ENCODE measurements at places on chromosomes 11 and 22.
A peak's percentile ranks its signal among the peaks of the same experiment; 100 is the strongest.

DNA sequence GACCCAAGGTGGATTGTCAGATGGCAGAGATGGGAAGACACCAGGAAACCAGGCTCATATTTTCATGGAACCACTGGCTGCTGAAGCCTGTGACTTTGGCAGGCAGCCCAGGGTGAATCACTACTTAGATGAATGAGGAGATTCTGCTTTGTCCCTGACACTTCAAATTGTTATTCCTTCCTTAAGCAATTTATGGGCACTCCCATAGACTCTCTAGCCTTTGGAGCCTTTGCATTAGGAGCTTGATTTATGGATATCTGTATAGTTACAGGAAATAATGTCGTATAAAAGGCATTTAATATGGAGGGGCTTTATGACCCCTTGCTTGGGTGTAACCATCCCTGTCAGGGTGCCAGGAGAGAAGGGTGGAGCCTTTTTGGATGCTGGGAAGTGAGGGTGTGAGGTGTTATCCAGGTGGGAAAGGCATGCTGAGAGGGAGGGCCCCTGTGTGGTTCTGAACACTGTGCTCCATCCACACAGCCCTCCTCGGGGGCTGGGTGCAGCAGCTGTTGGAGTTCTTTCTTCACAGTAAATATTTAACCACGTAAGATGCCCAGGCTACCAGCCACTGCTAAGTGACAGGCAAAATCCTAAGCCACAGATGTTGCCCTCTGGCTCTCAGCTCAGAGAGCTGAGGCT is 35.3 kb downstream of the IL18 start:
- no peak for DNase-seq

- no peak for DNase-seq
Measured at GRCh38 chr11:96001037-96001436, 77.1 kb upstream of the MTMR2 start.

- DNase-seq, result no peak
Measured at GRCh38 chr11:12865863-12866595, 143.1 kb upstream of the RASSF10 start.

GRCh38 chr22:17489101-17489500 is 74.2 kb upstream of the SLC25A18 start:
- DNase-seq, result no peak

DNA sequence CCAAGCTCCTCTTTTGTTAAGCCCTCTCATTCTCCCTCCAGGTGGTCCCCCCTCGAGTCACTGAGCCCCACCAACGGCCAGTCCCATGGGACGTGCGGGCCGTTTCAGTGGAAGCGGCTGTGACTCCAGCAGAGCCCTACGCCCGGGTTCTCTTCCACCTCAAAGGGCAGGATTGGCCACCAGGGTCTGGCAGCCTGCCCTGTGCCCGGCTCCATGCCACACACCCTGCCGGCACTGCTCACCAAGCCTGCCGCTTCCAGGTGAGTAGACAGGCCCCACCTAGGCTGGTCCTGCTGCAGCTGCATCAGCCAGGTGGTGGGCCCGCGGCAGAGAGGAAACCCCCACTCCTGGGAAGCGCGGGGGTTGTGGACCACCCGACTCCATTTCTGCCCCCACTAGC is 3.3 kb downstream of the TMEM132A start:
- DNase-seq, result no peak

- no peak for DNase-seq
Measured at GRCh38 chr11:46066335-46066734, 54.9 kb downstream of the PHF21A start.

DNA sequence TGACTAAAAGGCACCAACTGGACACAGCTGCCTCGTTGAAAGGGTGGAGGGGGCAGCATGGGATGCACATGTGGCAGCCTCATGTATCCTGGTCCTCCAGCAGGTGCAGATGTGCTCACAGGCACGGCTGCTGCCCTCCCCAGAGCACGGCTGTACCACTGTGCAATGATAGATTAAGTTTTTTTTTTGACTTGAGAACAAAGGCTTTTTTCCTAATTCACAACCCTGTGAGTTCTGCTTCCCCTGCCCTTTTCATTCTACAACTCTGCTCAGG is 11.4 kb downstream of the DKK3 start:
- DNase-seq, result no peak

DNA sequence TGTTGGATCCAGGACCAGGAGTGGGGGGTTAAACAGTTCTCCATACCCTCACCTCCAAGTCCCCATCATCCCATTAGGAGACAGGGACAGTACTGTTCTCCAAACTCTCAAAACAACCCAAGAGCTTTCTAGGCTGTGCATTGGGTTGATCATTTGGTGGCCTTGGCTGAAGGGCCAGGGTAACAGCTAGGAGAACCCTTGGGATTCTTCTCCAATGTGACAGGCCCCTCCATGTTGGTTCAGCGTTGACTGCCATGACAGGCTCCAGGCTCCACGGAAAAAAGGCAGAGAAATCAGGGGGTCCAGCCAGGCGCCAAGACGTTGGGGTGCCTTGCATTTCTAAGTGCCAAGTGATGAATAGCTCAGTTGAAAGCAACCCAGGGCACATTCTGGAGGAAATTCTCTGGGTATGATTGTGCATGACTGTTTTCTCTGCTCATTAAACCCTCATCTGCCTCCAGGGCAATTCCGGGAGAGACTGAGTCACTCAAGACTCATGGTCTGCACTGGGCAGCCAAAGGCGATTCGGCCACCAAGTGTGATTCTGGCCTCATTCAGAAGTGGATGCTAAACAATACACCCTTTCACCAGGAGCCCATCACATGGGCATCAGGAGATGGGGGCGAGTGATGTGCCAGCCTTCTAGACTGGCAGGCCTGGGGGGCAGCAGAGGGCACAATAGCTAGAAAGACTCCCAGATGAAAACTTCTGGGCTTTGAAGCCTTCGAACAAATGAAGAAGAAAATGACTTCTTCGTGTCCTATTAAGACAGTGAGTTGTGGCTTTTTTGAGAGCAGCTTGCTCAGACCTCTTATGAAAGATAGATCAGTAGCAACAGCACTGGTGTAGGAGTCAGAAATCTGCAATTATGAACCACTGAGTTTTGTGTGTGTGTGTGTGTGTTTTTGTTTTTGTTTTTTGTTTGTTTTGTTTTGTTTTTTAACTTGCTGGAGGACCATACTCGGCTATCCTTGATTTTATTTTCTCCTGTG is 27.7 kb downstream of the CD44 start:
- DNase-seq, result peak; percentile 58

GRCh38 chr11:85170184-85170583 is 457.0 kb downstream of the DLG2 start:
- DNase-seq, result no peak

DNA sequence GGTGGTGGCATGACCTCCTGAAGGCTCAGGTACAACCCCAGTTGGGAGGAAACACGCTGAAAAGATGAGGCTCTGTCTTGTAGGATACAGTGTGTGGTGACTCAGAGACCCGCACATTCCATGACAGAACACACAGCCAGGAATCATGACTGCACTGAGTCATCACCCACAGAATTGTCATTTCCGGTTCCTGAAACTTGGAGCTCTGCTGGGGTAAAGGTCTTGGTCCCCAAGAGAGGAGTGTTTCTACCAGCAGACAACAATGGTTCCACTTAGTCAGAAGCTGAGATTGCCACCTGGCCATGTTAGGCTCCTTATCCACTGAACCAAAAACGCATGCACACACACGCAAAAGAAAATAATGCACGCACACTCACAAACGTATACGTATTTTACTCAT is 31.5 kb upstream of the CYB5R3 start:
- no peak for DNase-seq

DNA sequence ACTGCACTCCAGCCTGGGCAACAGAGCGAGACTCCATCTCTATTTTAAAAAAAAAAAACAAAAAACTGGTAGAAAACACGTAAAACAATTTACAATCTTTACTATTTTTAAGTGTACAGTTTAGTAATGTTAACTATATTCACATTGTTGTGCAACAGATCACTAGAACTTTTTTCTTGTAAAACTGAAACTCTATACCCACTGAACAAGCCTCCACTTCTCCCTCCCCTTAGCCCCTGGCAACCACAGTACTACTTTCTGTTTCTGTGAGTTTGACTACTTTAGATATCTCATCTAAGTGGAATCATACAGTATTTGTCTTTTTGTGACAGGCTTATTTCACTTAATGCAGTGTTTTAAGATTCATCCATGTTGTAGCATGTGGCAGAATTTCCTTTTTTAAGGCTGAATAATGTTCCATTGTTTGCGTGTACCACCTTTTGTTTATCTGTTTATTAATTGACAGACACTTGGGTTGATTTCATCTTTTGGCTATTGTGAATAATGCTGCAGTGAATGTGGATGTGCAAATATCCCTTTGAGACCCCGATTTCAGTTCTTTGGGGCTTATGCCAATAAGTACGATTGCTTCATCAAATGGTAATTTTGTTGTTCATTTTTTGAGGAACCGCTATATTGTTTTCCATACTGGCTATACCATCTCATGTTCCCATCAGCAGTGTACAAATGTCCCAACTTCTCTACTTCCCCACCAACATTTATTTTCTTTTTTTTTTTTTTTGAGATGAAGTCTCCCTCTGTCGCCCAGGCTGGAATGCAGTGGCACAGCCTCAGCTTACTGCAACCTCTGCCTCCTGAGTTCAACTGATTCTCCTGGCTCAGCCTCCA is 11.0 kb downstream of the DDB2 start:
- DNase-seq, result peak; percentile 43

- no peak for DNase-seq
Measured at GRCh38 chr22:27207907-27208306, 550.5 kb downstream of the MIAT start.

DNA sequence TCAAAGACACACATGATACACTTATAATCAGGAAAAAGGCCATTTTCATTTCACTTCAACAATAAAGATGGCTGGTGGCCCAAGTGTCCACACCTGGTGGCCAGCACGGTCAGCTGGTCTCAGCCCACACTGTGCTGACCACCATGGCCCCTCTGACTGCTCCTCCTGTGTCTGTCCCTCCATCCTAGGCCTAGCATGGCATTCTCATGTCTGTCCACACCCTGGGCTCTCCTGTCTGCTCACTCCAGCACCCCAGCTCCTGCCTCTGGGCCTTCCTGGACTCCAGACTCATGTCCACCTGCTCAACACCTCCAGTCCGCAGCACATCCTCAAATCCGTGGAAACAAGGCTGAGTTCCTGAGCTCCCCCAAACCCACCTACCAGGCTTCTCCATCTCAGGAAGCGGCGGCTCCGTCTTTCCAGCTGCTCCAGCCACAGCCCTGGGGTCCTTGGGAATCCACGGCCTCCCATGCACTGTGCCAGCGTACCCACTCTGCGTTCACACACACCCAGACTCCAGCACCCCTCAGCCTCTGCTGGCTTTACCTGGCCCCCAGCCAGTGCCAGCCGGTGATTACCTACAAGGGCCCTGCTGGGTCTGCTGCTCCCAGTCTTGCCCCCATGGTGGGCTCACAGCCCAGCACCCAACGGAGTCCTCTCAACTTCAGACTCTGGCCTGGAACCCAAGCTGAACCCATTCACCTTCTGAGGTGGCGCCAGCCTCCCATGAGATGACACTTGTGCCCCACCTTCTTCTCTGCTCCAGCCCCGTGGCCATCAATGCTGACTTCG is 13.9 kb downstream of the SIRT3 start:
- no peak for DNase-seq

GRCh38 chr22:38965614-38966379 is 8.4 kb downstream of the APOBEC3A start:
- DNase-seq, result no peak

DNA sequence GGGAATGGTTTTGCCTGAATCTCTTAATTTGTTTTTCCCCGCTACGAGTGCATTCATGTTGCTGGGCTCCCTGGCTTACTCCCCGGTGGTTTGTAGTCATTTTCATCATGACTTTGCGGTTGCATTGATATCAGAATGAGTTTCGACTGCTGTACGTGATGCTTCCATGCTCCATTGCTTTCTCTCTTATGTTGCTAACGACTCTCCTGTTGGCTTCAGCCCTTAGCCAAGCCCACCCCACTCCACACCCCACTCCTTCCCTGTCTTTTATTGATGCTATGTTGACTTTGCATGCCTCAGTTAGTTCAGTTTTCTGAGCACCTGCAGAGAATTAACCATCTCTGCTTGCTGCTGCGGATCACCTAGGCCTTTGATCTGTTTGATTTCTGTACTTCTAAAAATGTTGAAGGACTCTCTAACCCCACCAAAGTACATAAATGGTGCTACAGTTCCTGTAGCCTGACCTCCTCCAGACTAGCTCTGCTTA is 65.3 kb downstream of the ARFGAP2 start:
- DNase-seq, result no peak

DNA sequence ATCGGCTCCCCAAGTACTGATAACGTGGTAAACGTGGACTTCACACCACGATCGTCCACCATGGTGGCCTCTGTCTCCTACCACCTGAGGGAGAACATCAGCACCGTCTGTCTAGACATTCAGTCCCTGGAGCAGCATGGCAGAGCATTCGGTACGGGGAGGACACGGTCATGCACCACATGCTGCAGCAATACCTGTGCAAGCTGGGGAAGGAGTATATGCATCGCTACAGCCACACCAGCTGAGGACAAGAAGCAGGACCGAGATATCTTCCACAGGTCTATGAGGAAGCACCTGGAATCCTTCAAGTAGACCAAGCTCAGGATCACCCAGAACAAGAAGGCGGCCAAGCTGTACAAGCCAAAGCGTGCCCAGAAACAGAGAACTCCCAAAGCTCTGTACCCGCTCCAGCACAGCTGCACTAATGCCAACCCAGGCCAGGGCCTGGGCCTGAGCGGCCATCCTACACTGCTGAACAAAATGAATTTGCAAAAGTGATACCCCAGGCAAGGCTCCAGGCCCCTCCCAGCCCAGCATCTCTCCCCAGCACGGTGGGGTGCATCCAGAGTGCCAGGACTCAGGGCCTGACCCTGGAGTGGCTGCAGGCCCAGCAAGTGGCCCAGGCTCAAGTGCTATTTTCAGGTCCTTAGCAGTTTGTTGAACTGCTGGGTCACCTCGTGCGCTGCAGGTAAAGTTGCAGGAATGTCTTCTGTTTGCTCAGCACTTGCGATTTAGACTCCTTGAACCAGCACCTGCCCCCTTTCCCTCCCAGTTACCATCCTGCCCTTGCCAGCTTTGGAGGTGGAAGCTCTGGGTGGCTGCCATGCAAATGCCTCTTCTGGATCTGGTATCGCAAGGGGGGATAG is 119.3 kb upstream of the SERPIND1 start:
- no peak for DNase-seq

- DNase-seq, result peak; percentile 38
Measured at GRCh38 chr11:47924184-47924691, 56.1 kb upstream of the PTPRJ start.

DNA sequence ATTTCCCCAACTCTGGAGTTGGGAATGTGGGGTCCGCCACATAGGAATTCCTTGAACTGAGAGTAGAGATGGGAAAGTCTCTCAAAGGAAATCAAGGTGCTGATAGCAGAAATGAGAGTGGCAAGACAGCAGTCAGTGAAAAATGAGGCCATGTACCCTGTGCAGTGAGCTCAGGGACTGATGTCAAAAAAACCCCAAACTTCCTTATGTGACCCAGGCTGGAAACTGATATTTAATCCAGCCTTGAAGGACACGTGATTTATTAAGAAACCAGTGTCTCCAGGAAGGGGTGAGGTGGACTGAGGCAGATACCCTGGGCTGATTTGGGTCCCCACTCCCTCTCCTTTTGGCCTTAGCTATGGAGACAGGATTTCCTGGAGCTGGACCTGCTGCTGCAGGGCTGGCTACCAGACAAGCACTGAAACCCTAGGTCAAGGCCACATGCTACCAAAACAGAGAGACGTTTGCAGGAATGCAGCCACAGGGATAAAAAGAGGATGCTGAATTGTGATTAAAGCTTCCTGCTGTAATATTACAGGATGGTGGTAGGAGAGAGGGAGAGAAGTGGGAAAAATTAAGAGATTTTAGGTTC is 25.3 kb upstream of the FCHSD2 start:
- no peak for DNase-seq

Measured in activated CD4-positive, alpha-beta T cell treated with anti-CD3 and anti-CD28 coated beads, Interleukin-2, amount 50 U/mL, for 48 hours (primary cell).